Ovary (tissue), 10 donors: ENCODE measurements at places on chromosomes 11 and 22. TPM values are rescaled to one million over a fixed set of nuclear protein-coding genes. Genes with fewer than 3 reads are reported as not detected.

GRCh38 chr11:119615882-119616196, 113.2 kb downstream of the NECTIN1 start:
- no peak overlapping the region for H3K27ac ChIP-seq
- no peak for DNase-seq
- no peak overlapping the region for H3K4me3 ChIP-seq
- H3K4me1 ChIP-seq, result no peaks in the 10 kb centered on the region
- H3K36me3 ChIP-seq, result no peaks in the 10 kb centered on the region
- H3K27me3 ChIP-seq, result no peaks in the 10 kb centered on the region

DNA sequence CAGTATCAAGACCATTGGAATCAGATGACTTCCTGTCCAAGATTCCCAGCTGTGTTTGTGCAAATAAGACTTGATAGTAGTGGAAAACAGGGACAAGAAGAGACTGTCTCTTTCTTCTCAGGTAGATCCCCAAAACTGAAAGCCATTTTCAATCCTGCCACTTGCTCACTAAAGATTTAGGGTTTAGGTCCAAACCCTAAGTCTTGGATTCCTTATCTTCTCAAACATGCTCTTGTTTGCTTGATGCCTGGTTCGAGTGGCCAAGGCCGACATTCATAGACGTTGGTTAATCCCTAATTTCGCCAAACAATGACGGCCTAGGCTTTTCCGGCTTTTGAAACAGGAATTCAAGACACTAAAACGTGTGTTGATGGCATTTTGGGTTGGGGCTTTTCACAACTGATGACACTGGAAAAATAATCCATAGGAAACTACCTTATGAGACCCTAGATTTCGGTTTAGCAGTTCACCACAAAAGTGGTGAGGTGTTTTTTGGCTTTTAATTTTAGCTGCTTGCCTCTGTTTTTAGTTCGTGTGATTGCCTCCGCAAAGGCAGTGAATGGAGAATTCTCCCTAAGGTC, 1.0 kb upstream of the GTPBP1 start:
- H3K4me1 ChIP-seq, result peaks cover 8% of the 10 kb centered on the region
- peak overlapping the region; percentile 49 for H3K27ac ChIP-seq
- peak overlapping the region; percentile 25 for H3K4me3 ChIP-seq

DNA sequence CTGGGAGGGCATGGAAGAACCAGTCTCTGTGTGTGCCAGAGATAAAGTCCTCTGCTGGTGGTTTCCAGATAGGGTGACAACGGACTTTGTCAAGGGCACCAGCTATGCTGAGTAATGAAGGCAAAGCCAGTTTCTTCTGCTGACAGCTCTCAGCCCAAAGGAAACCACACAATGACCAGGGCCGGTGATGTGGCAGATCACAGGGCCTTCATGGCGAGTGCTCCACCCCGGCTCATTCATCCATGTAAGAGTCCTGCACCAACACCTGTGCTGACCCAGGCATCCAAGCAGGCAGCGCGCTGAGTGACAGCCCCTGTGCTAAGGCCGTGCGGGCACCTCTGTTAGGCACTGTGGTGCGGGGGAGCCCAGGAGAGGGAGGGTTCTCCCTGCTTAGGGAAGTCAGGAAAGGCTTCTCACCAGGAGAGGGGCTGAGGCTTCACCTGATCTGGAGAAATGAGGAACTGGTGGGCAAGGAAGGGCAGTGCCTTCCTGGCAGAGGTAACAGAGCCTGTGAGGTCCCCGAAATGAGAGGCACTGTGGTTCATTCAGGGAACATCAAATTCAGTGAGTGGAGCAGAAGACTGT, 33.8 kb downstream of the TP53I11 start:
- H3K4me3 ChIP-seq, result no peak overlapping the region
- no peak for DNase-seq
- no peaks in the 10 kb centered on the region for H3K36me3 ChIP-seq
- H3K27me3 ChIP-seq, result no peaks in the 10 kb centered on the region

DNA sequence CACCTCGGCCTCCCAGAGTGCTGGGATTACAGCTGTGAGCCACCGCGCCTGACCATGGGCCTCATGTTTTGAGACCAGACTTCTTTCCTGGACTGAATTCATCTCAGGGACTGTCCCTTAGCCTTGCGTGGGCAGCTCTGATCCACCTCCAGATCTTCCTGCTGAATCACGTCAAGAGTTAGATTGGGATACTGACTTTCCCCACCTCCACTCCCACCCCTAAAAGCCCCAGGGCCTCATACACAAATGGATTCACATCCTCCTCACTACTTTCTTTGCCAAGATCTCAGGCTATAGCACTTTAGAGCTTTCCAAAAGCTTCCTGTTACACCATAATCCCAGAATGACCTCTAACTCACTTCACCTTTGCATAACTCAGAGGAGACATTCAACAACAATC, 12.1 kb downstream of the CCDC87 start:
- no peaks in the 10 kb centered on the region for H3K4me1 ChIP-seq
- no peaks in the 10 kb centered on the region for H3K27me3 ChIP-seq
- no peak overlapping the region for H3K4me3 ChIP-seq
- no peak overlapping the region for H3K27ac ChIP-seq
- H3K36me3 ChIP-seq, result no peaks in the 10 kb centered on the region
- no peak for DNase-seq

DNA sequence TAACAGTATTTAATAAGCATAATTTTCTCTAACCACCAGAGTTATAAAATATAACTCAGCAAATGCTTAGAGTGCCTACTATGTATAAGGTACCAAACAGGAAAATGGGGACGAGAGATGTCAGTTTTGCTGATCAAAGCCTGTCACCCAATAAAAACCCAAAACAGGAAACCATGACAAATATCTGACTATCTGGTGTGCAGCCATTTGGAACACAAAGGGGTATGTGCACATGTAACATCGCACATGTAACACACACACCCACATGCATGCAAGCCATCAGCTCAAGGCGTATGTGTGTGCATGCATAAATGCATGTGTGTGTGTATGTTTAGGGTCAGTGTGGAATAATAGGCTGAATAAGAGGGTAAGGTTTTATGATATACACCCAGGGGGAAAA, 64.2 kb downstream of the PRR5L start:
- H3K4me1 ChIP-seq, result no peaks in the 10 kb centered on the region
- no peak for DNase-seq
- H3K4me3 ChIP-seq, result no peak overlapping the region

GRCh38 chr11:118889797-118890196, 6.1 kb downstream of the CXCR5 start:
- no peaks in the 10 kb centered on the region for H3K36me3 ChIP-seq
- peak; percentile 42 for DNase-seq
- H3K27ac ChIP-seq, result no peak overlapping the region
- no peak overlapping the region for H3K4me3 ChIP-seq
- peaks cover 7% of the 10 kb centered on the region for H3K4me1 ChIP-seq
- H3K27me3 ChIP-seq, result no peaks in the 10 kb centered on the region

SLC22A8 gene
- not detected for polyA plus RNA-seq

USH1C gene
- 1.2 TPM for polyA plus RNA-seq

MS4A6E gene
- not detected for polyA plus RNA-seq
